ENCODE measurements at places on chromosomes 2 and 18. TPM values are rescaled to one million over a fixed set of nuclear protein-coding genes. Genes with fewer than 3 reads are reported as not detected.

The AMER3 gene
- not detected for total RNA-seq

The SDC1 gene
- not detected for total RNA-seq

The GALNT1 gene
- total RNA-seq, result 49.9 TPM

The PDCD1 gene
- 0.87 TPM for total RNA-seq

The CFC1 gene
- not detected for total RNA-seq

The CCDC178 gene
- not detected for total RNA-seq

The ASB18 gene
- total RNA-seq, result not detected

The CHRND gene
- not detected for total RNA-seq

The ST6GAL2 gene
- not detected for total RNA-seq

The RNMT gene
- 57.8 TPM for total RNA-seq

The UGT1A10 gene
- not detected for total RNA-seq

The STARD6 gene
- total RNA-seq, result not detected

DNA sequence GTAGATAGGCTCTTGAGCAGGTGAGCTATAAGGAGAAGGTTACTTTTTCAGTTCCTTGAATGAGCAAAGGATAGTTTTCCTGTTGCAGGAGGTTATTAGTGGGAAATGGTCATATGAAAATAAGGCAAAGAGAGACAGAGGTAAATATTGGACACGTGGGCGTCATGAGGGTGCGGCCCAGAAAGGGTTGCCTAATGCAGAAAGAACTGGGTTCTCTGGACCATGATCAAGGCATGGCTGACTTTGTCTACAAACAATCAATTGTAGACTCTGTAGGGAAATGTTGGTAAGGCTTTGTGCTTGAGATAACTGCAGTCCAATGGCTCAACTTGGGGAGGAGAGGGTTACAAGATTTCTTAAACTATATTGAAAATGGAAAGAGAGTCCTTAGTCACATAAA lies 585.8 kb downstream of the BCL11A start:
- no peaks in the 10 kb centered on the region for H3K27me3 ChIP-seq
- H3K4me1 ChIP-seq, result no peaks in the 10 kb centered on the region

- no peaks in the 10 kb centered on the region for H3K4me1 ChIP-seq
- no peaks in the 10 kb centered on the region for H3K27me3 ChIP-seq
- no peak for DNase-seq
- H3K27ac ChIP-seq, result no peak overlapping the region
These were observed 408.1 kb upstream of the UBE2E3 start for GRCh38 chr2:180572346-180572745.

DNA sequence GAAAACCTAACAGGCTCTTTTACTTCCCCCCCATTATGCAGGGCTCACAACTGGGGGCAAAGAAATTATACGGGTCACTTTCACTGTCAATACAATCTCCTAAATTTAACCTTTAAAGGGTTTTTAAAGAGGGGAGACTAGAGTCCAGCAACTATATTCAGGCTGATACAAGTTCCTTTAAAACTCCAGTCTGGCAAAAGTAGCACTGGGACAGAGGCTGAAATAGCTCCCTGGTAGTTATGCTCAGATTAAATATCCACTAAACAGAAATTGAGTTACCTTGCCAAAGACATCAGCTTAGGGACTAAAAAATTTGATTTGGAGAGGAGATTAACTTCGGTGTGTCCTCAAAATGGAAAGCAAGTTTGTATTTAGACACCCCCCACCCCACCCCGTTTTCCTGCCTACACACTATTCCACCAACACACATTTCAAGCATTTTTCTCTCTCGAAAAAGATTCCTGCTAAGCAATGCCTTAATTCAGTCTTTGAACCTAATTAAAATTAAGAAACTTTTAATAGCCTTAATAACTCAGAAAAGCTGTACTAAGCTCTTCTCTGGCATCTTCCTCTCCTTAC lies 127.2 kb downstream of the OSBPL1A start:
- H3K4me1 ChIP-seq, result peaks cover 9% of the 10 kb centered on the region
- no peaks in the 10 kb centered on the region for H3K36me3 ChIP-seq
- H3K4me3 ChIP-seq, result no peak overlapping the region
- DNase-seq, result no peak

DNA sequence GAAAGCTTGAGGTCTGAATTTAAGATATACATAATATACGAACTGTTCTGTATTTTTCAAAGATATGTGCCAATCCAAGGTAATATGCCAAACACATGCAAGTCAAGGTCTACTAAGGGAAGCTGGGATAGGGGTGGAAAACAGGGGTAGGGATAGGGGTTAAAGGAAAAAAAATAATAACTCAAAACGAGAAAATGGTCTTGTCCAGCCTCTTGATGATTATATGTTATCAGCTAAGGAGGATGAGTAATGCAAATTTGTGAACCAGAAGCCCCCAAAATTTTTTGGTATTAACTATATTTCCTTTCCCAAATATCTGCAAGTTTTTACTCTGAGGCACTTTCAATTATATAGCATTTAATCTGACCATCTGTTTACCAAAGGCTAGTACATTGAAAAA lies 219.3 kb downstream of the ZEB2 start:
- no peak overlapping the region for H3K4me3 ChIP-seq
- H3K36me3 ChIP-seq, result no peaks in the 10 kb centered on the region
- no peak overlapping the region for H3K27ac ChIP-seq
- no peak for DNase-seq
- no peaks in the 10 kb centered on the region for H3K4me1 ChIP-seq

- peaks cover 10% of the 10 kb centered on the region for H3K4me1 ChIP-seq
- H3K4me3 ChIP-seq, result no peak overlapping the region
- H3K27me3 ChIP-seq, result no peaks in the 10 kb centered on the region
- DNase-seq, result no peak
- H3K27ac ChIP-seq, result no peak overlapping the region
- H3K36me3 ChIP-seq, result no peaks in the 10 kb centered on the region
These were observed 7.9 kb downstream of the UGP2 start for GRCh38 chr2:63849381-63850203.

- H3K27me3 ChIP-seq, result no peaks in the 10 kb centered on the region
- H3K4me3 ChIP-seq, result no peak overlapping the region
- H3K36me3 ChIP-seq, result peaks cover under 1% of the 10 kb centered on the region
- H3K4me1 ChIP-seq, result peaks cover 5% of the 10 kb centered on the region
- DNase-seq, result no peak
These were observed 36.2 kb downstream of the FASTKD2 start for GRCh38 chr2:206801418-206802189.

- no peak overlapping the region for H3K4me3 ChIP-seq
- H3K36me3 ChIP-seq, result no peaks in the 10 kb centered on the region
- no peak for DNase-seq
- H3K27me3 ChIP-seq, result no peaks in the 10 kb centered on the region
These were observed 91.6 kb upstream of the TANK start for GRCh38 chr2:161068670-161069069.

DNA sequence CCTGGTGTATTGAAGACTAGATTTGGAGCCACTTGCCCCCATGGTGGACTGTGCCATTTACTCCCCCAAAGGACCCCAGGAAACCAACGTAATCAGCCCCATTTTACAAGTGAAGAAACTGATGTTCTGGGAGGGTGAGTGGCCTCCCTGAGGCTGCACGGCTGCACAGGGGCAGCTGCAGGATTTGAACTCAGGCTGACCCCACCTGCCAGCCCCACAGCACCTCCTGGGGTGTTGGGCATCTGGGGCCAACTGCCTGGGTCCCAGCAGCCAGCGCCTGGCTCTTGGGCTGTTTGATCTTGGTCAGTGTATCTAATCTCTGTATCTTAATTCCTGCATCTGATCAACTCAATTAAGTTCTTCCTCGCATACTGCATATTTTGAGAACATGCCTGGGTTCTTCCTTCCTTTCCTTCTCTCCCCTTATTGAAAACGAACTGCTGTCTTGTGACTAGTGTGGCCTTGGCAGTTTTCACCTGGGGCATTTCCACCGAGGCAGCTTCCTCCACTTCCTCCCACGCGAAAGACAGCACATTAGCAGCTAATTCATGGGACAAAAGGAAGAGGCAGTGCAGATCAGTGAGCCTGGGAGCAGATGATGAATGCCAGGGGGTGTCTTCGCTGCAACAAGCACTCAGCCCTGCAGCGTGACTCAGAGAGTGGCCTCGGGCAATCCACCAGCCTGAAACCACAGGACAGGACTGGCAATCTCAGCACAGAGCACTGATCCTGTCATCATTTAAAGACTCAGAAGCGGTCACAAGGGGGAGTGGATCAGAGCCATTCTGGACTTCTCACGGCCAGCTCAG lies 184.1 kb upstream of the RAB12 start:
- DNase-seq, result no peak
- H3K27ac ChIP-seq, result no peak overlapping the region
- H3K4me3 ChIP-seq, result no peak overlapping the region
- no peaks in the 10 kb centered on the region for H3K36me3 ChIP-seq

- H3K27ac ChIP-seq, result no peak overlapping the region
- H3K4me3 ChIP-seq, result no peak overlapping the region
- no peak for DNase-seq
- no peaks in the 10 kb centered on the region for H3K27me3 ChIP-seq
These were observed 49.1 kb downstream of the POMC start for GRCh38 chr2:25119263-25119662.

- DNase-seq, result peak; percentile 73
- H3K36me3 ChIP-seq, result peaks cover 19% of the 10 kb centered on the region
- H3K4me1 ChIP-seq, result peaks cover 61% of the 10 kb centered on the region
- peak overlapping the region; percentile 65 for H3K4me3 ChIP-seq
These were observed 26.6 kb downstream of the BIN1 start for GRCh38 chr2:127080226-127080937.

GRCh38 chr18:52343731-52344340 lies 3.8 kb downstream of the DCC start:
- H3K27ac ChIP-seq, result no peak overlapping the region
- H3K27me3 ChIP-seq, result peaks cover 23% of the 10 kb centered on the region
- H3K4me1 ChIP-seq, result no peaks in the 10 kb centered on the region
- no peak for DNase-seq
- no peak overlapping the region for H3K4me3 ChIP-seq

GRCh38 chr2:175015340-175015739 lies 10.2 kb upstream of the CHN1 start:
- no peaks in the 10 kb centered on the region for H3K36me3 ChIP-seq
- H3K27me3 ChIP-seq, result no peaks in the 10 kb centered on the region
- no peak overlapping the region for H3K4me3 ChIP-seq
- no peak overlapping the region for H3K27ac ChIP-seq
- DNase-seq, result no peak

GRCh38 chr2:102141970-102142828 lies at the start of gene IL1R1:
Gene IL1R1 (plus strand): TSS chr2:102142746. CDS start chr2:102157725, 14,979 bp downstream.
- H3K36me3 ChIP-seq, result no peaks in the 10 kb centered on the region
- H3K27ac ChIP-seq, result no peak within 1 kb of the TSS
- peaks cover 12% of the 10 kb centered on the region for H3K27me3 ChIP-seq
- no peak for DNase-seq
- no peak within 1 kb of the TSS for H3K4me3 ChIP-seq
- no peaks in the 10 kb centered on the region for H3K4me1 ChIP-seq

DNA sequence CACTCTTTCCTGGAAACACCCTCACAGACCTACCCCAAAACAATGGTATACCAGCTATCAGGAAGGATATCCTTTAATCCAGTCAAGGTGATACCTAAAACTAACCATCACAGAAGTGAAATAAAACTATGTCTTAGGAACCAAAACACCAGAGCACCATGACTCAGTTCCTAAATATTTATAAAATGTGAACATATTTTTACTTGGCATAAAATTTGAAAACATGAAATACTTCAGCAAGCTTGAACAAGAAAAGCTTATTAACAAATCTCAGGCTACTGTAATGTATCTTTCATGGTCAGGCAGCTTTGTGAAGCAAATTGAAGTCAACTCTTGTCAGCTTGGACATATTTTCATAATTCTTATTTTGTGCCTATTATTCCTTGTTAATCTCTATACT lies 440.8 kb upstream of the CDH20 start:
- no peaks in the 10 kb centered on the region for H3K27me3 ChIP-seq
- H3K27ac ChIP-seq, result no peak overlapping the region
- no peak for DNase-seq

DNA sequence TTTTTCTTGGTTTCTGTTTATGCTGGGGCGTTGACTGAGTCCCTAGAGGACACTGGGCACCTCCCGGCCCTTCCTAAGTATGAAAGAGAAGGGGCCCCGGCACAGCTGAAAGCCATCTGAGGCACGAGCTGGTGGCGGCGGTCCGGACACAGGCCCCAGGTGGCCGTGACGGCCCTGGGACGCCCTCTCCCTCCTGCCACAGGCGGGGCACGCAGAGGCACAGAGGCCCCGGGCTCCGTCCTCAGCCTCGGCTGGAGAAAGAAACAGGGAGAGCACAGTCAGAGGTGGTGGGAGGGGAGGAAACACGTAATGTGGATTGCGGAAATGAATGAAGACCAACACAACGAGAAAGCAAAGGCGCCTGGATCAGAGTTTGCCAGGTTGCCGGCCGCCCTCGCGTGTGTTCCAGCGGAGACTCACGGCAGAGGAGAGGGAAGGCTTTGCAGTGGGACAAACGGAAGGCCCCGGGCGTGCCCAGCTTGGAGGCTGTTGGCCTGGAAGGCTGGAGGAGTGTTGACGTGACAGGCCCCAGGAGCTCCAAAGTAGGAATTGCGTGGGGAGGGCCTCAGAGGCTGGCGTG lies 119.1 kb downstream of the PTGR3 start:
- no peak for DNase-seq
- H3K4me3 ChIP-seq, result no peak overlapping the region
- no peaks in the 10 kb centered on the region for H3K27me3 ChIP-seq
- H3K27ac ChIP-seq, result no peak overlapping the region

GRCh38 chr18:70337139-70337972 lies 48.5 kb downstream of the SOCS6 start:
- H3K27me3 ChIP-seq, result no peaks in the 10 kb centered on the region
- H3K36me3 ChIP-seq, result no peaks in the 10 kb centered on the region
- no peak overlapping the region for H3K27ac ChIP-seq

DNA sequence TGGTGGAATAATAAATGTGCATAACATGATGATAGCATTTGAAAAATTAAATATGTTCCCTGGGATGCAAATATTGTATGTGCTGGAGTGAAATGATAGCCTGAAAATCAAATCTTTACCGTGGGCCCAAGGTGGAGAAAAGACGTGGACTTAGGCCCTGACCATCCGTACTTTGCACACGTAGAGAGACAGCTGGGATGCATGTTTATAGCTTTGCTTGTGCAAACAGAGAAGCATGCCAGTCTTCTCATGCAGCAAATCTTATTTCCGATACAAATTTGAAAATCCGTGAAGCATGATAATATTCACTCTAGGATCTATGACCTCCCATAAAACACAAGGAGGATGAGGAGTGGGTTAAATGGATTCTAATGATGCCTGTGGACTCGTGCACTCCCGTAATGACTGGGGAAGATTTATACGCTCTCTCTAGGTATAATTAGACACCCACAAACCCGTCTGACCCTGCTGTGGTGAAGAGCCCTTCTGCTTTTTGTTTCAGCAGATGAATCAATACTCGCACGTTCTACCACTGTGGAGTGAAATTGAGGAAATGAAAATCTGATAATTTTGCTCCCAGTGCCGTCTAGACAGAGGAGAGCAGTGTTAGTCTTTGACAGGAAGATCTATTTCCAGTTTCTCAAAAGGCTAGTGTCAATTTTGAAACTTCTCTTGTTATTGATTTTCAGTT lies 810.3 kb upstream of the SALL3 start:
- no peaks in the 10 kb centered on the region for H3K36me3 ChIP-seq
- H3K27ac ChIP-seq, result no peak overlapping the region
- no peaks in the 10 kb centered on the region for H3K27me3 ChIP-seq
- no peaks in the 10 kb centered on the region for H3K4me1 ChIP-seq
